ENCODE measurements at places on chromosomes 5 and 9.
A peak's percentile ranks its signal among the peaks of the same experiment; 100 is the strongest.

DNA sequence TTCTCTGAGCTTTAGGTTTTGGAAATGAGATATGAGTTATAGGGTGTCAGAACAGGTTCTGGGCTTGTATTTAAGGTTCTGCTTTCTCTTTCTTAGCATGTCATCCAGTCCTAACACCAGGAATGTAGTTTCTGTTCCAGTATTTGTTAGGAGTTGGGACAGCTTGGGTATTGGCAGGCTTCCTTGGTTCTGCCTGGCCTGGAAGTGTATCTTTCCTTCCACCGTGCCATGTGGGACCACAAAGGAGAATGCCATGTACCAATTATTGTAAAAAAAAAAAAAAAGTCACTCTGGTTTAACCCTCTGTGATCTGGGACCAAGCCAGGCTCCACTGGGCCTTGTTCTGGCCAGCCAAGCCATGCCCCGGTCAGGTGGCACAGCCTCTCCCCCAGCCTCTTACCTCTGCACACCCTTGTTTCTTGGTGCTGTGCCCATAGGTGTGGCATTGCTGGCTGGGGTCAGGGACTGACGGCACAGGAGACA is 47.8 kb downstream of the ARHGAP26 start:
- DNase-seq = no peak

- no peak for DNase-seq
Measured at GRCh38 chr5:111229871-111230810, 6.0 kb downstream of the CAMK4 start.

DNA sequence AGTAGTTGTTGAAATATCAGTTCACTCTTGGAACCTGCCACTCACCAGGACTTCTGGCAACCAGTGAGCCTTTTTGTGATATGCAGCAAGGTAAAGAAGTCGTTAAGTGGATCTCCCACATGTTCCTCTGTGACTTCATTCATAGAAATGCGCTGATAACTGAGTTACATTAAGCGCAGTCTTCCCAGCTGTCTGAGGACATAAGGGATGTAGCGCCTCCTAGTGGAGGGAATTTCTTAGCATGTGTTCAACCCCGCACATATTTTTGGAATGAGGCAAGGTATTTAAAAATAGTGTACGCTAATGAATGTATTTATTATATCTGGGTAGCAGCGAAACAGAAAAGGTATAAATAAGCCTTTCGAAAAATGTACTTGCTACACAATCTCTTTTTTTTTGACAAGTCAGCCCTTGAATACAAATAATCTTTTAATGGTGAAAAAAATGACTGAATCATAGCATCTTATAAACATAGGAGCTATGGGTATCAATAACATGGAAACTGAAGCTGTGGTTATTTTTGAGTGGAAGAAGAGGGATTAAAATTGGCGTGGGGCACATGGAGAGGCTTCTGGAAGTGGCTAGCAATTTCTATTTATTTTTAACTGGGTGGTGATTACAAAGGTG is 38.0 kb downstream of the PALM2AKAP2 start:
- peak; percentile 74 for DNase-seq

DNA sequence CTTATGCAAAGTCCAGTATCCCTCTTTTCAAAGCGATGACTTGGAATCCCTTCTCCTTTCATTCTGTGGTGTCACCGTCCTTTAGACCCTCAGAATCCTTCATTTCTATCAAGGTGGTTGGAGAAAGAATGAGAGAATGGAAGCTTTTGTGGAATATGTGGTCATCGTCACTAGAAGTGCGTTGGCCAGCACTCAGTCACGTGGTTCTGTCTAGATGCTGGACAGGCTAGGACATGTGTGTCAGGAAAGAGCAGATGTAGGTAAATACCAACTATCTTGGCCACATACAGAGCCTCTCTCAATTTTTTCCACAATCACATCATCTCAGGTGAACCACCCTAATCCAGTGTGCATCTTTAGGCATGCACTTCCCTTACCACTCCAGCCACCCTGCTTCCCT is 206.0 kb downstream of the ARRDC3 start:
- no peak for DNase-seq

DNA sequence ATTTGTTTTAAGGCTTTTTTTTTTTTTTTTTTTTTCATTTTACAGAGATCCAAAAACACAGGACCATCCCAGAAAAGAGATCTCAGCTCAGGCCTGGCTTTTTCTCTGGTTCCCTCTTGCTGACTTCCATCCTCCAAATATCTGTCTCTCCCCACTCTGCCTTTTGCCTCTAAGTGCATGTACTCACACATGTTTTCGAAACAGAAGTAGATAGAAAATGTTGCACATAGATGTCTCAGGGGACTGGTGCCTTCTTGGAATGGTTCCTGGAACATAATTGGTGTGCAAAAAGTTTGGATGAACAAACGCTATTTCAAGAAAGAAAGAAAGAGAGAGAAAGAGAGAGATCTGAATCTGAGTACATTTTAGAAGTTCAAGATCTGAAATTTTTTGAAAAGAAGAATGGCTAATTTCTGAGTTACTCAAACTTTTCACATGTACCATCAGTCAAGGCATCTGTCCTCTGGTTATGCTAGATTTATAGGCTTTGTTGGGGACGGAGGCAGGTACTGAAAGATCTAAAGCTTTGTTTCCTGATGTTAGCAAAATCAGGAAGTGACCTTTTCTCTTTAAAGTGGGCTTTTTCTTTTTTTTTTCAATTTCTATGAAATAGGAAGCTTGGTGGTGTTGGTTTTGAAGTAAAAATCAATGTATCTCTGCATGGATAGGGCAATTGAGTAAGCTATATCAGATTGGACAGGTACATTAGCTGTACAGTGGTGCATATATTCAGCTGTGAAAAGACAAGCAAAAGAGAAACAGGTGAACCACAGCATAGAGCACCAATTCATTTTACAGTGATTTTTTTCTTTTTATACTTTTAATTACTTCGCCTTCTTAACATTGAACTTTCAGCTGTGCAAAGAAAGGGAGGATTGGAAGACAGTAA is 8.5 kb upstream of the TNFSF8 start:
- DNase-seq = no peak

- DNase-seq = no peak
Measured at GRCh38 chr9:122551371-122551770, 1.5 kb upstream of the OR1N2 start.

DNA sequence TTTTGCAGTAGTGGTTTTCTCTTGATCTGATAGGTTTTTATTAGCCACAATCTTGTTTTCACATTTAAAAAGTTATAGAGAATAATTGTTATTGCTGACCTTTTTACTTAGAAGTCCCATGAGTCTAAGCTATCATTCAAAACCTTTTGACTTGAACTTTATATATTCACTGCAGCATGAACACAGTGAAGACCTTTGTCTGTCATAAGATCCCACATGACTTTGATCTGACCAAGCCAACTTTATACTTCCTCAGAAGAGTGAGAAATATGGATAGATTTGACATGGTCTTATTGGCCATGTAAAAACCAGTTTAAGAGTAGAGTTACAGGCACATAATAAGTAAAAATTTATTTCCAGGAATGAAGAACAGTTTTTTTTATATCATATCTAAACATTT is 34.1 kb downstream of the RAD1 start:
- DNase-seq = no peak

- DNase-seq = no peak
Measured at GRCh38 chr5:57724836-57725235, 242.2 kb upstream of the ACTBL2 start.

DNA sequence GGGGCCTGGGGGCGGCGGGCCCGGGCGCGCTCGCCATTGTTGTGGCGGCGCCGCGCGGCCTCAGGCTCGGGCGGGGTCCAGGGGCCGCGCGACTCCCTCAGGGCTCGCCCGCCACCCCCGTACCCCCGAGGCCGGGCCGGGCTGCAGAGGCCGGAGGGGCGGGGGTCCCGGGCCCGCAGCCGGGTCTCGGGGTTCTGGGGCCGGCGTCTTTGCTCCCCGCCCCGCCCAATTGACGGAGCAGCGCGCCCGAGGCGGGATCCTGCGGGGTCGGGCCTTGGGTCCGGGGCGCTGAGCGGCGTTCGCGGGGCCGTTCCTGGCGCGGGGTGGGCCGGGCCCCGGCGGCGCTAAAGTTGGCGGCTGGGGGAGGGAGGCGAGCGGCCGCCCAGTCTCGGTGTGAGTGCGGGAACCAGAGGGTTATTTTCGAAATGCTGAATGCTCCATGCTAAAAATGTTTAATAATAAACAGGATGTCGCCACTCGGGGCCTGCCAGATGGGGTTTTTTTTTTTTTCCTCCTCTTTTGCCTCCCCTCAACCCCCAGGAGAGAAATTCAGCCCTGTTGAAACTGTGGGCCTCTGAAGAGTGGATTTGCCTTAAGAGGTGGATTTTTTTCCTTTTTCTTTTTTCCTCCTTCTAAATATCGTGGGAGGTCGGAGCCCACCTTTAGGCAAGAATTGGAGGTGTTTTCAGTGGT is 724 bp downstream of the PRRC2B start:
- DNase-seq = peak; percentile 77

GRCh38 chr9:92944921-92945320 is 2.4 kb upstream of the FGD3 start:
- no peak for DNase-seq

DNA sequence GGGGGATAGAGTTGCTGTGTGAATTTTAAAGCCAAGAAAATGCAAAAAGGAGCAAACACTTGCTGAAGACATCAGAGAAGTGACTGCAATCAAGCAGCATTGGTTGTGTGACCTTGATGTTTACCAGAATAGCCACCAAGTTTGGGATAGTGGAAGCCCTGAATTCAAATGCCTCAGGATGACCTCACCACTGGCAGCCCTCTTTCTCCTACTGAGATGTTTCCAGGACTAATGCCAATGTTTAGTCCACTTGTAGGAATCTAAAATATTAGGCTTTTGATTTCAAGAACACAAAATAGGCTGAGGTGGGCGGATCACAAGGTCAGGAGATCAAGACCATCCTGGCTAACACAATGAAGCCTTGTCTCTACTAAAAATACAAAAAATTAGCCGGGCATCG is 112.2 kb upstream of the NUDT12 start:
- no peak for DNase-seq

GRCh38 chr5:38208782-38209378 is 49.5 kb upstream of the EGFLAM start:
- DNase-seq = no peak

DNA sequence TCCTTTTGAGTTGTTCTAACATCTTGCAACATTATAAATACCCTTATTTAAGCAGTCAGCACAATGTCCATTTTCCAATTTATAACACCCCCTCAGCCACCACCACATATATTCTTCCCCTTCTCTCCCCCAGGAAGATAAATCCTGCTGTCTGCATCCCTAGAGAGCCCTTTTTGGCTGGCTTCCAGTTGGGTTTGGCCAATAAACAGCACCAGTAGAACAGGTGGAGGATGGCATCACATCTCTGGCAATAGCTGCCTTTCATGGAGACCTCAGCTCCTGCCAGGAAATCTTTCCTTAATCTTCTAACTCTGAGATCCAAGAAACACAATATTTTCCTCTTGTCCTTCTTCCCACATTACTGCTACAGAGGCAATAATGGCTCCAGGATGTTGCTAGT is 53.7 kb downstream of the TRIM36 start:
- no peak for DNase-seq

DNA sequence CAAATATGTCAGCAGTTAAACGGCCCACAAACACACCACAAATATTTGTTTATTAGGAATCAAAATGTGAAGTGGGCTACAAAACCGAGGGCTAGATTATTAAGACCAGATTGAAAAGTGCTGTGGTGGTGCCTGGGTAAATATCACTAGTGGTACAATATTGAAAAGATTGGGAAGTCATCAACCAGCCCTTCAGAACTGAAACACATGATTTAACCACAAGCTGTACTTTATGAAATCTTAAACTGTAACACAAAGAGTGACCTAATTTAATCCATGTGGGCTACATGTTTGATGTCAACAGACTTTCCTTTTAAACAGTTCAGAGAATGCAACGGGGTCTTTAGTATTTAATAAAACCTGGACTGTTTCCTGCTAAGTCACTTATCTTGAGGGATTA is 182.3 kb downstream of the SPATA31D1 start:
- DNase-seq = no peak

GRCh38 chr5:98570661-98571191 is 202.7 kb upstream of the RGMB start:
- DNase-seq = no peak

DNA sequence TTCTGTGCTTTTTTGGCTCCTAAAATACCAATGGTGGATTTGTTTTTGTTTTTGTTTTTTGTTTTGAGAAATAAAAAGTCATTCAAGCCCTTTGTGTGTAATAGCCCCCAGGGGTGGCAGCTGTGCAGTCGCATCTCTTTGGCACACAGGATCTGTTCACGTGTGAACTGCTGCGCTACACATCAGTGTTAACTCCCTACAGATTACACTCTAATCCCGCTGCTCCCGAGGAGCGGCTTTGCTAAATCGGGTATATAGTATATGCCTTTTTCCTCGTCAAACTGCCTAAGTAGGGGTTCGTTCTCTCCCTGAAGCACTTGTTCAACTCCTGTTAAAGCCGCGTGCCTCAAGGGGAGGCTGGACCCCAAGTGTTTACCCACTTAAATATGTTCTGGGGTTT is 22.3 kb downstream of the ZBTB34 start:
- no peak for DNase-seq

DNA sequence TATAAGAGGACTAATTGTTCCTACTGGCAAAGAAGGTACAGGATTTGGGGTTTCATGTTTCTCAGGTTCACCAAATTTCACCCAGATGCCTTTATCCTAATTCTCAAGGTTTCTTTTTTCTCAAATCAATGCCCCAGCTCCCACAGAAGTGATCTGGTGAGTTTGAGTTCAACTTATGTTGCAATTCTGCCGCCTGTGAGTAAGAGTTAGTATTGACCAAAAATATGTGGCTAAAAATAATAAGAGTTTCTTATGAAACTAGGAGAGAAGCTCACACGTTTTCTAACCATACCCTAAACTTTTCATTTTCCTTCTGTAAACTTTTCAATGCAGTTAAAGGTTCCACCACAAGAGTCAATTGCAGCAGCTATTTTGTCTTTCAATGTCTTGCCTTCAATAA is 15.1 kb downstream of the SLCO6A1 start:
- DNase-seq = no peak

DNA sequence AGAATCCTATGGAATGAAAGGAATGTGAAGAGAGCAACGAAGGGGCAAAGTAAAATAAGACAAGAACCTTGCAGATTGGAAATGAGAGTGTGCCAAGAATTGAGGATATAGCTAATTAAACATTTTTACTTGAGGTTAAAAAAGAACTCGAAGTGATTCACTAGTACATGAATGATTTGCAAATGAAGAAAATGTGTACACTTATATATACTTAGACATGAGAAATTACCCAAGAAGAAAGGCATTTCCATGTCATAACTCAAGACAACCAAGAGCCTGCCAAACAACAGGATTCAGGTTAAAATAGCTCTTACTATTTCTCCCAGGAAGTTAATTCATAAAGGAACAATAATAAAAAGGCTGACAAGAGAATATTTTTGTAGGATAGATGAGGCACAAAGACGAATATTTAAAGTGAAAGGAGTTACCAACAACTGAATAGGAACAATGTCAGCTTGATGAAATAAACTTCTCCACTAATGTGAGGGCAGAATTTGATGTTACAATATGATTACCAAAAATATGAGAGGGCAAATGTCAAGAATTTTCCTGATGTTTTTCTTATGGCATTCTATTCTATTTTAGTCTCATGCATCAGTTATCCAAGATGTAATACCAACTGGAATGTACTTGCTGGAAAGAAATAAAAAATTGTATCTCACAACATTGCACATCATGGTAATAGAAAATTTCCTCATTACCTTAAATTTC is 18.9 kb upstream of the NPR3 start:
- no peak for DNase-seq

- no peak for DNase-seq
Measured at GRCh38 chr5:112570708-112571444, 151.8 kb upstream of the EPB41L4A start.

- DNase-seq = peak; percentile 78
Measured at GRCh38 chr9:128231638-128232527, 28.7 kb downstream of the DNM1 start.

- DNase-seq = no peak
Measured at GRCh38 chr5:159571501-159572244, 241.4 kb upstream of the IL12B start.
